MCF 10A (cell line): ENCODE measurements at places on chromosomes 5 and 9. TPM values are rescaled to one million over a fixed set of nuclear protein-coding genes. Genes with fewer than 3 reads are reported as not detected.

GRCh38 chr5:113118765-113119164 lies 142.2 kb downstream of the DCP2 start:
- DNase-seq: no peak

DNA sequence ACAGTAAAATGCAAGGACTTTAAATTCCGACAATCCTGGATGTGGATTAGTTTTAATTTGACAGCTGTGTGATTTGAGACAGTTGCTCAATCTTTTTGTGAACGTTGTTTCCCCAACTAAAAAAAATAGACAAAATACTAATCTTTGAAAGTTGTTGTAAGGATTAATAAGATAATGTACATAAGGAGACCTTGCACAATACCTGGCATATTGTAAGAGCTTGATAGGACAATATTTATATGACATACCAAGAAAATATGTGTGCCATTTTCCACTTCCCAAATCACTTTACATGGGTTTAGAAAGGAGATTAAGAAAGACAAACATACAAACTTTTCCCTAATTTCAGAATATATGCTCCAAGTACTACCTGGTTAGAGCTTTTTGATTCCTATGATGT lies 25.3 kb downstream of the ARRDC3 start:
- no peak for DNase-seq

GRCh38 chr9:79902825-79903600 lies 331.2 kb downstream of the TLE4 start:
- no peak for DNase-seq

DNA sequence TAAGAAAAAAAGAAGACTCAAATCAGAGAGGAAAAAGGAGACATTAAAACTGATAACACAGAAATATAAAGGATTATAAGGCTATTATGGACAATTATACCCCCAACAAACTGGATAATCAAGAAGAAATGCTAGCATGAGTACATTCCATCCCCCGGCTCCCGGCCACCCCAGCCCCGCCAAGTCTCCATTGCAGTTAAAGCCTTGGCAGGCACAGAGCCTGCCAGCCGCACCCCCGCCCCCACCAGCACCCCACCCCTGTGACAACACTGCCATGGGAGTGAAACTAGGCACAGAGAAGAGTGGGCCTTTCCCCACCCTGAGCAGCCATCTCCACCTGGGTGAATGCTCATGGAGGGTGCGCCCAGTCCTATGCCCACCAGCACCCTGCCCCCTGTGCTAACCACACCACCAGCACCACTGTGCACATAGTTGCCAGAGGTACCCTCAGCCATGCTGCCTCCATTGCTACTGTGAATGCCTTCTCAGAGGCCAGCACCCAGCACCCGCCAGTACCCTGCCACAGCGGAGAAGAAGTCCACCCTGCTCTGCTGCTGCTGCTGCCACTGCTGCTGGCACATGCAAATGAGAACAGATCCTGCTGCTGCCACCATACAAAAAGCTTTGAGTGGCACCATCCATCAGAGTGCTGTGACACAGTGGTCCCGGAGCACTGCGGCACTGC lies 117.0 kb downstream of the CSNK1G3 start:
- DNase-seq: no peak

- peak; percentile 33 for DNase-seq
Observed at GRCh38 chr9:136995772-136996311, 526 bp downstream of the CLIC3 start.

- no peak for DNase-seq
Observed at GRCh38 chr5:98105681-98106080, 667.8 kb upstream of the RGMB start.

GRCh38 chr5:149749481-149750365 lies 19.6 kb downstream of the PPARGC1B start:
- DNase-seq: peak; percentile 90

- no peak for DNase-seq
Observed at GRCh38 chr9:86577420-86578333, 223.5 kb upstream of the TUT7 start.

- no peak for DNase-seq
Observed at GRCh38 chr5:160506006-160507004, 84.7 kb downstream of the PTTG1 start.

- DNase-seq: no peak
Observed at GRCh38 chr9:84146893-84147710, 166.5 kb downstream of the RMI1 start.

GRCh38 chr9:134267881-134268724 lies 58.2 kb upstream of the RXRA start:
- DNase-seq: no peak

DNA sequence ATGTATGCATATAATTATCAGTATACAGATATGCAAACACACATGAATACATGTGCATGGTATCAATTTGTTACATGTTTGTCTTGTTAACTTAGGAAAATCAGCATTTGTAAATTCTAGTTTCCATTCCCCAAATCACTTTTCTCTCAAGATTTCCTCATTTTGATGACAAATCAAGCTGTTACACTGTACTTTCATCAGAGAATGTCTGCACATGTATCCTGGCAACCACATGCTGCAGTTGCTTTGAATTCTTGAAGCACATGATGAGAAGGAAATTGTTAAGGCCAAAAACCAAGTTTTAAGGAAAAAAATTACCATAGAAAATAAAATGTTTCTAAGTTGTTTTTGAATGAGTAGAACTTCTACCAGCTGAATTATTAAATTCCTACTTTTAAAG lies 1834.5 kb downstream of the EFNA5 start:
- no peak for DNase-seq

DNA sequence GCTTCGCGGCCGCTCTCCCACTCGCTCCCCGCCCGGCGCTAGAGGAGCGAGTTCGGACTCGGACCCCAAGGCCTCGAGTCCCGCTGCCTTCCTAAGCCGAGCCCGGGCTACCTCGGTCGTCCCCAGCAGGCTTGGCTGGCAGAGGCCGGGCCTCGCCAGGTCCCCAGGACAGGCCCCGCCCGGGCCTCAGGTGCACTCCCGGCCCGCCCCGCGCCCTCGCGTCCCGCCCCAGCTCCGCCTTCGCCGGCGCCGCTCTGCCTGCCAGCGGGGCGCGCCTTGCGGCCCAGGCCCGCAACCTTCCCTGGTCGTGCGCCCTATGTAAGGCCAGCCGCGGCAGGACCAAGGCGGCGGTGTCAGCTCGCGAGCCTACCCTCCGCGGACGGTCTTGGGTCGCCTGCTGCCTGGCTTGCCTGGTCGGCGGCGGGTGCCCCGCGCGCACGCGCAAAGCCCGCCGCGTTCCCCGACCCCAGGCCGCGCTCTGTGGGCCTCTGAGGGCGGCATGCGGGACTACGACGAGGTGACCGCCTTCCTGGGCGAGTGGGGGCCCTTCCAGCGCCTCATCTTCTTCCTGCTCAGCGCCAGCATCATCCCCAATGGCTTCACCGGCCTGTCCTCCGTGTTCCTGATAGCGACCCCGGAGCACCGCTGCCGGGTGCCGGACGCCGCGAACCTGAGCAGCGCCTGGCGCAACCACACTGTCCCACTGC lies at the start of gene SLC22A5:
TSS of gene SLC22A5 (plus strand) at position 237 of the 707 bp plus-strand sequence. CDS start at position 500, 263 bp downstream.
- peak; percentile 84 for DNase-seq

DNA sequence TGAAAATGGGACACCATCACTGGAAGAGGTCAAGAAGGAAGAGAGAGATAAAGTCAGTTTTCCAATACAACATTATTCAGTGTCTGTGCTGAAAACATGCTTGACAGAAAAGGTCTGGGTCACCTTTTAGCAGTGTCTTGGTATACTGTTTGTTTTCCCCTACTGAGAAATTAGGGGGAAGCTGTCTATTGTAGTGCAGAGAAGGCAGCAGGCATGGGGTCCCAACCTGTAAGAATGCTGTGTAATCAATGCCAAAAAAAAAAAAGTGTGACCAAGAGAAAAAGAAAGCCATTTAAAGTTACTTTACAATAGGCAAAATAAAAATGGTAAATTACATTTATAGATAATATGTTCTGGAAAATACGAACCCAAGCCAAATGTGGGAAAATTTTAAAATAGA lies 139.3 kb downstream of the RAB3C start:
- DNase-seq: no peak

DNA sequence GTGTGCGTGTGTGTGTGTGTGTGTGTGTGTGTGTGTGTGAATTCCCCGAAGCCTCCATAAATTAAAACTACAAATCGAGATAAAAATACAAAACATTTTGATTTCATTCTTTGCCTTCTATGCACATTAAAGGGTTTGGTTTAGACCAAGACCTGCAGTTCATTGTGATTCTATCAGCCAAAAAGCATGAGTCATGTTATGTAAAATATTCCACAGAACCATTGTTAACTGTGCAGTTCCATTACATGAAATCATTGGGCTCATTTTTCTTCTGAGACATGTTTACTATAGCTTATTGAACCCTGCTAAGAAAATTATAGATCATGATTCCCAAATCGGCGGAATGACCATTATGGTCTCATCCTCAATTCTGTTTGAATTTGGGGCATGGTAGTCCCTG lies 11.7 kb downstream of the CAVIN4 start:
- no peak for DNase-seq

- peak; percentile 96 for DNase-seq
Observed at GRCh38 chr5:153629027-153629895, 138.8 kb downstream of the GRIA1 start.

DNA sequence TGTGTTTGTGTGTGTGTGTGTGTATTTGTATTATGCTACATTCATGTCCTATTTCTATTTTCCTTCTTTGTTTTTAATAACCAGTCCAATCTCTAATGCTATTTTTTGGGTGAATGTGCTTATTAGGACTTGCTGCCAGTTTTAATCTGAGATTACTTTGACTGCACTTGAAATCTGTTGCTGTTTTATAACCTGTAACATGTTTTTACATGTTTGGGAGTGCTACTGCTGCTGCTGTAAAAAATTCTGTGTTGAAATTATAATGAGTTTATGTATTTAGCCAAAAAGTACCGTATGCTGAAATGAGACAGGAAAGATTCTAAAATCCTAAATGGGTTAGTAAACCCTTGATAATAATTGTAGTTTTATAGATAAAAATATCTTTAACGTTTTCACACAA lies 104.7 kb upstream of the SSBP2 start:
- DNase-seq: no peak

GRCh38 chr9:86252870-86253269 lies 6.6 kb downstream of the C9orf153 start:
- no peak for DNase-seq

GRCh38 chr5:150211156-150212030 lies 21.5 kb downstream of the SLC6A7 start:
- no peak for DNase-seq

GRCh38 chr9:105146677-105147076 lies 97.8 kb upstream of the SLC44A1 start:
- no peak for DNase-seq

DNA sequence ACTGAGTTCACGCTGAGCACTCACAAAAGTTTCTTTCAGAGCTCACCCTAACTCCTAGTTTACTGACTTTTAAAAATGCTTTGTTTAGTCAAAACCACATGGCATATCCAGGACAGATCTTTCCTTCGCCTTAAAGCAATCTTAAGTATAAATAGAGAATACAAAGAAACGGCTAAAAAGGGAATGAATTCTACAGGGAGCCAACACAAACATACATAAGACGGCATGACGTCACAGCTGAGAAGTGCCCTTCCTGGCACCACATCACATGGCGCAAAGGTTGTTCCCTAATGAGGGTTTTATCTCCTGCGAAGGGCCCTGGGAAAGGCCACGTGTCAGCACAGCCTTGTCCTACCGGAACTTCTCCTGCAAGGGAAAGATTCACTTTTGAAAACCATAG lies 141.3 kb downstream of the IRX1 start:
- DNase-seq: peak; percentile 5

GRCh38 chr9:109914280-109915027 lies 134.5 kb downstream of the PALM2AKAP2 start:
- DNase-seq: no peak

CYSRT1 gene
- 1.4 and 1.8 TPM in 2 replicates for total RNA-seq

HAVCR1 gene
- 0.42 TPM in 1 of 2 replicates, not detected in the other for total RNA-seq

PCDHB12 gene
- 1.6 and 2.3 TPM in 2 replicates for total RNA-seq

ABLIM3 gene
- total RNA-seq: 168 and 206 TPM in 2 replicates

BARX1 gene
- total RNA-seq: 0.23 TPM in 1 of 2 replicates, not detected in the other

PDLIM7 gene
- total RNA-seq: 164 and 257 TPM in 2 replicates

FGF18 gene
- total RNA-seq: not detected in 2 replicates

GNPDA1 gene
- total RNA-seq: 36.1 and 60.9 TPM in 2 replicates

ASS1 gene
- 204 and 299 TPM in 2 replicates for total RNA-seq
